ENCODE measurements at places on chromosomes 2 and 18.

GRCh38 chr2:127560201-127560930 is 24.9 kb downstream of the MYO7B start:
- no peak for DNase-seq

DNA sequence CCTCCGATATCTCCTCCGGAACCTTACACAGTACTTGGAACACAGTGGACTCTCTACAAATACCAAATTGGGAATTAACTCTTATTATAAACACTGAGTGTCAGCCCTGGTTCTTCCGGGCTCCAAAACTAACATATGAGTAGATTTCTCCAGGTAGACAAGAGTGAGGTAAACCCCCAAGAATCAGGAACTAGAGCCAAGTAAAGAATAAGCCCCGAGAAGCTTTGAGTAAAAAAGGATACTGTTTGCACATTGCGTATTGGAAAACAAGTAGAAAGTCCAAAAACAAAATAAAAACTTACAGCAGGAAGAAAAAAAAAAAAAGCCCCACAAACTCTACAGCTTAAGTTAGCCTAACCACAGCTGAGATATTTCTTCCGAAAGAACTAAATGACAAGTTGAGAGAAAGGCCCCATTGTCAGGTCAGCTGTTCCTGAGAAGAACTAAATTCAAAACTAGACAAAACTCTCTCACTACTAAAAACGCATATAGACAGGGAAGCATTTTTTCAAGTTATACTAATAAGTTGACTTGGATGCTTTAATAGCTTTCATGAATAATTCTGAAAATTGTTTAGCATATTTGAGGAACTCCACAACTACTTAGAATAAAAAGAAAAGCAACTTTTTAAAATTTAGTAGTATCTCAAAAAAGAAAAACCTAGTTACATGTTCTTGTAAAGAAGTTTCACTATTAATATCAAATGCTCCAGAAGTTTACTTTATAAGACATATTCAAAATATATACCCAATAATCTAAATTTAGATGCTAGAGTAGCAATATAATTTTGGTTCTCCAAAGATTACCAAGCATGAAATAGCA is 4.3 kb upstream of the HAAO start:
- DNase-seq = no peak

DNA sequence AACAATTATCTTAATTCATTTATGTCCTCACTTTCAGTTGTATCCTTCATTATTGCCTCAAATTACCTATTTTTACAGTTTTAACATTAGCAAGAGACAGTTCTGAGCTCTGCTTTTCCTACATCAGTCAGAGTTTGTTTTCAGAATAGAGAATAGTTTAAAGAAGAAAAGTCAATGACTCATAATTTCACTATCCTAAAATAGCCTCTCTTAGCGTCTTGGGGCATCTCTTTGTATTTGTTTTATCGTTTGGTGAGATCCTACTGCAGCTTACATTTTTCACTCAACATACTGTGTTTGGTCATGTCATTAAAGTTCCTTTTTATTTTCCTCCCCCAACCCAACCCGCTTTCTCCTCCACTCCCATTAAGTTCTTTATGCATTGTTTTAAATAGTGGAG is 3.8 kb downstream of the SEC11C start:
- DNase-seq = no peak

DNA sequence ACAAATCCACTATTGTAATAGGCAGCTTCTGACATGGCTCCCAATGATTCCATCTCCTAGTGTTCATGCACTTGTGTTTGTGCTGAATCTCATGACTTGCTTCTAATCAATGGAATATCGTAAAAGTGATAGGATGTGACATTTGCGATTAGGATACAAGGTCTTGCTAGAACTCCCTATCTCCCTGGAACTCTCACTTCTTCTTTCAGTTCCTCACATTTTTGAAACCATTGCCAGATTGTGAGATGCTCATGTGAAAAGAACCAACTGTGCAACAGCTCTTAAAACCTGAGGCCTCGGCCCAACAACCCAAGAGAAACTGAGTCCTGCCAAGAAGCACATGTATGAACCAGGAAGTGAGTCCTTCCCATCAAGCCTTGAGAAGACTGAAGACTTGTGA is 226.9 kb upstream of the DTNA start:
- no peak for DNase-seq

DNA sequence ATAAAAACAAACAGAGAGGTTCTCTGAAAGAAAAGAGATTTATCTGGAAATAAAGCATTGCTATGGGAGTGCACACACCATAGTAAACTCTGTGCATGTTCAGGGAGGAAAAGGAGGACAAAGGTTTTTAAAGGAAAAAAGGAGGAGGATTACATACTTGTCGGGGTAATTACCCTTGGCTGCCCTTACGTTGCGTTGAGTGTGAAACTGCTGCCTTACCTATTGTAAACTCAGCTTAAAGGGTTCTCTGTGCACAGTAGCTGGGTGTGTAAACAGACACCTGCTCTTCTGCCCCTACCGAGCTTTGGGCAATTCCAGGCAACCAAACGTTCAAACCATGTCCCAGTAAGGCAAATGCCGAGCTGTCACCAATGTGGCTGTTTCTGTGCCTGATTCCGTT is 29.6 kb upstream of the PXDN start:
- no peak for DNase-seq

DNA sequence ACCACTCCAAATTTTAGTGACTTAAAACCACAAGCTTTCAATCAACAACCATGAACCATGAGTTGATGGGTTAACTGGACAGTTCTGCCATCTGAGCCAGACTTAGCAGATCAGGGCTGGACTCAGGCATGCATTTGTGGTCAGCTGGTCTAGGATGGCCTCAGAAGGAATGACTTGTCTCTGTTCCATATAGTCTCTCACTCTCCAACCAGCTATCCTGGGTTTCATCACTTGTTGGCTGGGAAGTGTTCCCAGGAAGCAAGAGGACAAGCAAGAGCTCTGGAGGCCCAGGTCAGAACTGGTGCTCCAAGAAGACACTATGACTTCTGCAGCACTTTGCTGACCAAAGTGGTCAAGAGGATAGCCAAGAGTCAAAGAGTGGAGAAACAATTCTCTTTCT is 17.5 kb upstream of the MAP3K20 start:
- no peak for DNase-seq

GRCh38 chr2:80943487-80943886 is 638.9 kb upstream of the LRRTM1 start:
- no peak for DNase-seq

DNA sequence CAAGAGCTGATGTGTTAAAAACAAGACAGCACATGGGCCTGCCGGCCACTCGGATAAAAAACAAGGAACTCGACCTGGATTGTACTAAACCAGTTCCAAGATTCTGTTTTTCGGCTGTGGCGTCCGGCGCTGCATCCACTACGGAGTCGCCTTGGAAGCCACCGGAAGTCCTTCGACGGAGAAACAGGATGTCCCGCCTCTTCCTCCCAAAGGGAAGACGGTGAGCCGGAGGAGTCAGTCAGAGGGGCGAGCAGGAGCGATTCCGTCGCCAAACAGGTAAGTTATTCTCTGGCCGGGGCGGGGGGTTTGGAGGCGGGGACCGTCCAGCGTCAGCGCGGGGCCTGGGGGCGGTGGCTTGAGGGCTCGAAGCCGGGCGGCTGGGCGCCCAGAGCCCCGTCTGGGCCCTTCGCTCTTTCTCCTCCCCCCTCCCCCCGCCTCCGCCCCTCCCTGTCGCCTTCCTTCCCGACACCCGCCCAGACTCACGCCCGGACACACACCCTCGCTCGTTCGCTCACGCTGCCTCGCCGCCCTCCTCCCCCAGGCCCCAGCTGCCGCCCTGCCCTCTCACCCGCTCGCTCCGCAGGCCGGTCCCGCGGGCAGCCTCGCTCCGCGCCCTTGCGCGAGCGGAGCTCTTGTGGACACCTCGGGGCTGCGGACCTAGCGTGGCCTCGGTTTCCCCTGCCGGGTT is at the start of gene ZNF407:
ZNF407 (plus strand) TSS at position 209 of the 688 bp plus-strand sequence. CDS start 33,150 bp downstream, outside the sequence.
- peak; percentile 71 for DNase-seq

DNA sequence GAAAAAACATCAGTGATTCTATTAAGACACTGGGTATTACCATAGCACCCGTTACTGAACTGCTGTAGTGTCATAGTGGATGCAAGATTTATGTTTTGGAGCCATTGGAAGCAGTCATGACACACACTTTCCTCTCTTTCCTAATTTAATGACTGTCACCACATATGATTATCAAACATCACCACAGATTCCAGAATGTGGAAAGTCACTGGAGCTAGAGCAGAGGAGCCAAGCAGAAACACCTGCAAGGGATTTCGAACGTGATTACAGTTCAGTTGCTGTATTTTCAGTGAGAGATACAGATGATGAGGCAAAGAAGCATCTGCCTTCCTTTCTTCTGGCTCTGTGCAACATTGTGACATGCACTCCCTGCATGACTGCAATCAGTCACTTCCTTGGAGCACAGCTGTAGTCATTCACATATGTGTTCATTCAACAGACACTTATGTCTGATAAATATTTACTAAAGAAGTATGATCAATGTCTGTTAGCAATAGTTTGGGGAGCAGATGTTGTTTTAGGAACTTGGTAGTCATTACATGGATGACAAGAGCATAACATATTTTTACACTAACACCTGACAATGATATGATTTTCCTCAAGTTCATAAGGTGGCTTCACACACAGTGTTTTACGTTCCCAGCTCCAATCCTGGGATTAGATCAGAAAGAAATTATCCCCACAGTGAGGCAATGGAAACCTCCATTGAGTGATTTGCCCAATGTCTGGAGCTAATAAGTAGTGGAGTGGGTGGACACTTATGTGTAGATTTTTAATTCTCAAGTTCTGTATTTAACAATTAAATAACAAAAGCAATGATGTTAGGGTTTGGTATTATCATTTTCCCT is 416.6 kb downstream of the PLCL1 start:
- DNase-seq = no peak

- DNase-seq = no peak
Measured at GRCh38 chr2:203361922-203362321, 33.7 kb downstream of the ABI2 start.

- no peak for DNase-seq
Measured at GRCh38 chr18:31931886-31932240, 11.1 kb downstream of the TRAPPC8 start.

GRCh38 chr2:142286618-142287017 is 155.8 kb upstream of the LRP1B start:
- DNase-seq = peak; percentile 16

DNA sequence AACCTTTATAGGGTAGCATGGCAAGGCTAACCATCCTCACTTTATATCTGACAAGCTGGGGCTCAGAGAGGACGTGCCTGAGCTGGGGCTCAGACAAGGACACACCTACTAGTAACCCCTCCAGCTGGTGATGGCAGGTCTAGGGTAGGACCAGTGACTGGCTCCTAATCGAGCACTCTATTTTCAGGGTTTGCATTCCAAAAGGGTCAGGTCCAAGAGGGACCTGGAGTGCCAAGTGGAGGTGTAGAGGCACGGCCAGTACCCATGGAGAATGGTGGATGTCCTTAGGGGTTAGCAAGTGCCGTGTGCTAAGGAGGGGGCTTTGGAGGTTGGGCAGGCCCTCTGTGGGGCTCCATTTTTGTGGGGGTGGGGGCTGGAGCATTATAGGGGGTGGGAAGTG is 1.2 kb upstream of the DES start:
- no peak for DNase-seq

GRCh38 chr2:55721596-55722215 is 28.1 kb upstream of the PNPT1 start:
- no peak for DNase-seq

DNA sequence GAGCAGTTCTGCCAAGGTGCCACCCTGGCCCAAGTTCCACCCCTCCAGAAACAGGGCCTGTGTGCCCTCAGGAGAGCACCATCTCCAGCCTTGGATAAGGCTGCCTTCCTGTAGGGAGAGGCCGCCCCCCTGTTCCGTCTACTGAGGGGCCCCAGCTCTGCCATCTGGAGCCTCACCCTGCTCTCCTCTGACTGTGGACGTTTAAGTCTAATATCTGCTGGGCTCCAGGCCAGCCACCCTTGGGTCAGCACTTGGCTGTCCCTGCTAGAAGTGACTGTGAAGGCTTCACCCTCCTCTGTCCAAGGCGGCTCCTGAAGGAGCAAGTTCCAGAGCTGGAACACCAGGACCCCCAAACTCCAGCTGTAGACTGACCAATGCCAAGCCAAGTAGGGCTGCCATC is 26.3 kb downstream of the RHOB start:
- no peak for DNase-seq

- DNase-seq = no peak
Measured at GRCh38 chr18:55650363-55650870, 62.4 kb upstream of the TCF4 start.

GRCh38 chr2:192288295-192288694 is 93.6 kb upstream of the TMEFF2 start:
- no peak for DNase-seq

GRCh38 chr2:212426637-212427412 is 111.8 kb downstream of the ERBB4 start:
- no peak for DNase-seq

DNA sequence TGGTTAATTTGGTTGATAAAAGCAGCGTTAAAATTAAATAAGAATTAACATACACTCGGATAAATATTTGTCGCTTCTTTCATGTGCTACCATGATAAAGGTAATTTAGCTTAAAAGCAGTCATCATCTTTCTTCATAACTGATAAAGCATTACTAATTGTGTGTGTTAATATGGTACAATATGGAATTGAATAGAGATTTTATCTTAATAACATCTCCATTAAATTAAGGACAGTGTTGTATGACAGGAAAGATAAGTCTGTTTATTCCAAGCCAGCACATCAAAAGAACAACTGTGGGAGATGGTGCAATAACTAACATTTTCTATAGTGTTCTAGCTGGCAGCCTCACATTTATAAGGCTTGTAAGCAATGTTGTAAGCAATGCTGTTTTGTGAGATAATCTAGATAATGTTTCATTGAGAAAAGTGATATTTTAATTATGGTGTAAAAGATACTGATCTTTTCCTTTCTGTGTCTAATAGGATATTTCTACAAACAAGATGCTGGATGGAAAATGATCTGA is 64.4 kb upstream of the AFF3 start:
- DNase-seq = no peak

GRCh38 chr2:11213090-11213638 is 57.9 kb downstream of the SLC66A3 start:
- DNase-seq = no peak

DNA sequence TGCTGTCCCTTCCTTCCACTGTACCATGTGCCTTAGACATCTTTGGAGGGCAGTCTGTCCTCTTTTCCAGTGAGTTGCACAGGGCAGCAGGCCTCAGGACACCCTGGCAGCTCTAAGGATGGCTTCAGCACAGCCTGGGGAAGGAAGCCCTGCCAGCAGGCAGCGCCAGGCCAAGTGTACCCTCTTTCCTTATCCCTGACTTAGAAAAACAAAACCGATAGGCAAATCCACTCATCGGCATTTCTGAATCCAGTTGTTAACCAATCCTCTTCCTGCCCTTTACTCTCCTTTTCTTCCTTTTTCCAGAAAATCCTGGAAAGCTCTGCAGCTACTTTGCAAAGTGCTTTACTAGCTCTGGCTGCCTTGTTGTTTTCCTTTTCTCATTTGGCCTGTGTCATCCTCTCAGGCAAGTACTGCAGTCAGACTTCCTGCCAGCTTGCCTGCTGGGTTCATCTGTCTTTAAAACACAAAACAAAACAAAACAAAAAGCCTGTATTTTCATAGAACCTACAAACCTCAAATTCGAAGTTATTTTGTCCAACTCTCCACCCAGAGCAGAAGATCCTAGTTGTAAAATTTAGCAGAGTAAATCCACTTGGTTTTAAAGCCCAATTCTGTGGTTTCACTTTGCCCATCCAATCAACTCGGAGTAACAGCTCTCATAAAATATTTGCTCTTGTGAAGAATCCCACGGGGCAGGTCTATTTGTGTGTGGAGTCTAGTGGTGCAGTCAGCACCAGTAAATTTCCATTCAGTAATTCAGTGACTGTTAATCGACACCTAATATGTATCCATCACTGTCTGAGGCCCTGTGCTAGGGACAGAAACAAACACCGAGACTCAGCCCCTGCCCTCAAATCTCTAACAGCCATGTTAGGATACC is 45.2 kb downstream of the PCBP1 start:
- peak; percentile 28 for DNase-seq

GRCh38 chr18:68414407-68414806 is 300.5 kb downstream of the TMX3 start:
- DNase-seq = no peak
